HCEC 1CT (cell line): ENCODE measurements at places on chromosomes 13 and 19.

- no peak for DNase-seq
These were observed 136.0 kb downstream of the ATP11A start for GRCh38 chr13:112825875-112826274.

DNA sequence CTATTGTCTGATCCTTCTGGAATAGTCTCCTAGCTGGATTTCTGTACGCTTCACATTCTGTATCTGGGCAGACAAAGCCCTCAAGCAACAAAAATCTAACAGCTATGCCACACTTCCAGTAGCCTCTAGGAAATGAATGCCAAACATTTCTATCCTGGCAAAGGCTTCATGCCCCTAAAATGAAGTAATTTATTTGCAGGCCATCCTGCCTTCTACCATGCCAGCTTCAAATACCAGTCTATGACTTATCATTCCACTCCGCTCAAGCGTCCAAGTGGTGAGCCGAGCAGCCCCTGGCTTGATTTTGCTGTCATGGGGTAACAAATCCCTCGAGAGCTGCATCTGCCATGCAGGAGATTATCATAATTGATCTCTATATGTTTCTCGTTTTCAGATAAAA, 86.9 kb downstream of the LHFPL6 start:
- DNase-seq: no peak

- DNase-seq: no peak
These were observed 38.8 kb downstream of the ZNF506 start for GRCh38 chr19:19782783-19783182.

- DNase-seq: no peak
These were observed 66.5 kb downstream of the SERP2 start for GRCh38 chr13:44440046-44440608.

DNA sequence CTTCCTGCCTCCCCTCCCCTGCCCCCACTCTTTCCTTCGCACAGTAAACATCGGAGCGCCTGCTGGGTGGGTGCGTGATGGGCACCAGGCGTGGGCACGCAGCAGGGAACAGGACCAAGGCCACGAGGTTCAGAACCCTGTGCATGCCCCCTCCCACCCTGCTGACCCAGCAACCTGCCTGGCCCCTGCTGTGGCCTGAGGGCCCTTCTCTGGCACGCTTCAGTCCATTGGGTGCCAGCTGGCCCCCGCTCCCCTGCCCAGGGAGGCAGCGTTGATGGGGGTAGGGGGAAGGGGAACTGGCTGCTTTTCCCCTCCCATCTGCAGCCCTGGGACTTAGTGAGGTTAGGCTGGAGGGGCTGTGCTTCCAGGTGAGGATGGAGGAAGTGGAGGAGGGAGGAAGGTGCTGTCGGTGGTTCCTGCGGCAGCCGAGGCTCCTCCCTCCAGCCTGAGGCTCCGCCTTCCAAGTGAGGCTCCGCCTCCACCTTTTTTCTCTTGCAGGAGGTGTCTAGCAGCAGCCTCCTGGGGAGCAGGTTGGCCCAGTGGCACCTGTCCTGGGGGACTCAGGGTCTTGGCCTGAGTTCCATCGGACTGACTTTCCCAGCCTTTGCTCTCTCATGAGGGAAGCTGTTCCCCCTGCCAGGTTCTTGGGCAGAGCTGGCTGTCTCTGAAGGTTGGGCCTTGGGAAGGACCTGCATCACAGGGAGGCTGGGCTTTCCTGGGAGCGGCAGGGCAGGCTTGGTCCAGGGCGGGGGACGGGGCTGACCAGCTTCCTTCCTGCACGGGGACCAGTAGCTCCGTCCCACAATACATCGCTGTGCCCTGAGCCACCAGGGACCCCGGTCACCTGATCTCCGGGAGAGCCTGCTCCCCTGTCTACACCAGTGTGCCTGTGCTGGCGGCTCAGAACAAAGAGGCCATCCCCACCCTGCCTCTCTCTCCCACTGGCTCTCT, 7.3 kb downstream of the PIAS4 start:
- no peak for DNase-seq

GRCh38 chr19:19261350-19262189, 11.5 kb downstream of the TM6SF2 start:
- DNase-seq: no peak

GRCh38 chr19:53246498-53246897, 8.2 kb downstream of the ZNF677 start:
- no peak for DNase-seq
